ENCODE measurements at places on chromosomes 1 and 21.

DNA sequence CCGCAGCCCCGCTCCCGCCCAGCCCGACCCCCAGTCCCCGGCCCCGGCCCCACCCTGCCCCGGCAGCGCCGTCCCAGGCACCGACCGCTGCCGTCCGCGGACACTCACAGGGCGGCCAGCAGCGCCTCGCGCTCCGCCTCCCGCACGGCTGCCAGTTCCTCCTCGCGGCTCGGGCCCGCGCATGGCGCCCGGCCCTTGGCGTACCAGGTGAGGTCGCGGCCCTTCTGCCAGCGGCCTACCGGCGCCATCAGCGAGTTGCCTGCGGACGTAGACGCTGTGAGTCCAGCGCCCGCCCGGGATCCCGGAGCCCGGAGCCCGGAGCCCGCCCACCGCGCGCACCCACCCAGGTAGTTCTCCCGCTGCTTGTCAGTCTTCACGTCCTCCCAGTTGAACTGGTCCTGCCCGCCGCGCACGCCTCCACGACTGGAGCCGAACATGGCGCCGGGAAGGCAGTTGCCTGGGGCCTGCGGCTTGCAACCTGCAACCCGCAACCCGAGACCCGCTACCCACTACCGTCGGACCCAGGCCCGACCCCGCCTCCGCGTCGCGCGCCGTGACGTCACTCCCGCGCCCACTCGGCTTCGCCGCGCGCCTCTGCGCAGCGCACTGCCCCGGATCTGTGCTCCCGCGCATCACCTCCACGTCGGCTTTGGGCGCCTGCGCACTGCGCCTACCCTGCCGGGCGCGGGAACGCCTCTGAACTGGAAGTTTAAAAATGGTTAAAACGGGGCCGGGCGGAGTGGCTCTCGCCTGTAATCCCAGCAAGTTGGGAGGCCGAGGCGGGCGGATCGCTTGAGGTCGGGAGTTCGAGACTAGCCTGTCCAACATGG, at the start of gene C1orf35:
Gene C1orf35, minus strand, starts transcription at position 535 of the 830 bp plus-strand sequence. Its CDS starts 98 bp downstream, at position 437.
- peak; percentile 90 for DNase-seq

GRCh38 chr1:77095236-77095635, 124.0 kb downstream of the PIGK start:
- no peak for DNase-seq

DNA sequence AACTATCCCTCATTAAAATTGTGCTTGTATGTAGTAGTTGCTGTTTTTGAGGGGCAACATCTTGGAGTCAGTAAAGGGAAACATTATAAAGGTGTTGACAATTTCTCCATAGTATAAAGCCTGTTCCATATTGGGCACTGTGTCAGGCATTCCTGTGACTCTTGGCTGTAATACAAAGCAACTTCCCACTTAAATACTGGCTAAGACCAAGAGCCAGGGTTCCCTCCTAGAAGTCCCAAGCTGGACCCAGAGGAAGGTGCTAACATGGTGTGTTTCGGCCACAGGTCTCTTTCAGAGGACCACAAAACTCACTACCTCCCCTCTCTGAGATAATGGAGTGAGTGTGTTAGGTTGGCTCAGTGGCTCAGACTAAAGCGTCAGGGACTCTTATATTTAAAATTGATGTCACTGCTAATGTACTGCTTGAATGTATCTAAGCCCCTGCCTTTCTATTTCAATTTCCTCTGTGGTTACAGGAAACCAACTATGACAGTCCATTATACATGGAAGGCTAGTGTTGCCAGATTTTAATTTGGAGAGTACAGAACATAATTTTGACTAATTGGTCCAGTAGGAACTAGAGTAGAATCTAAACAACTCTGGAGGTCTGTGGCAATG, 74.7 kb upstream of the RGL1 start:
- DNase-seq, result no peak

DNA sequence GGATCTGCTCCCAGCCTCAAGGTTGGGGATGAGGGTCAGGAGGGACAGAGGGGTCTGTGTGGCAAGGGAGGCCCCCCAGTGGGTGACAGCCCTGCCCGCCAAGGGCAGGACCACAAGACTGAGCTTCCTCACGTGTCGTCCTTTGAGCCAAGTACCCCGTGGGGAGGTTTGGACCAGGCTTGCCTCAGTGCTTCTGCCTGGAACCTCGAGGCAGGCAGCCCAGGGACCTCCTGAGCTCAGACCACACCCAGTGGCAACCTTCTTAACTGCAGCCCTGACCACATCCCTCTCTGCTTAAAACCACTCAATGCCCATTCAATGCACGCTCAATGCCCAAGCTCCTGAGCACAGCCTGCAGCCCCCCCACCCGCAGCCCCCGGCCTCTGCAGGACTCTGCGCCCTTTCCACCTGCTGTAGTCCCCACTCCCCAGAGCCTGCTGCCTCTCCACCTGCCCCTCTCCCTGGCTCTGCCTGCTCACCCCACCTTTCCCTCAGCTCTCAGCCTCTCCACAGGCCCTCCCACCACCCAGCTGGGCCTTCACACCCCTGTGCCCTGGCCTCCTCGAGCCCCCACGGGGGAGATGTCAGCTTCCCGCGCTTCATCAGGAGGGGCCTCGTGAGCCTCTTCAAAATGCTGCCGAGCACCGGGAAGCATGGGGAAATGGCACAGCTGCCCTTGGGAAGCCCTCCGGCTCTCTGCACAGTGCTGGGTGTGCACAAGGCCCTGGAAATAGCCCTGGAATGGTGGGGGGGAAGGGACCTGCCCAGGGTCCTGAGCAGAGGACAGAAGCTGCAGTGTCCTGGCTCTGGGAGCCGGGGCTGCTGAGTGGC, 129.3 kb upstream of the VAMP3 start:
- DNase-seq, result no peak

DNA sequence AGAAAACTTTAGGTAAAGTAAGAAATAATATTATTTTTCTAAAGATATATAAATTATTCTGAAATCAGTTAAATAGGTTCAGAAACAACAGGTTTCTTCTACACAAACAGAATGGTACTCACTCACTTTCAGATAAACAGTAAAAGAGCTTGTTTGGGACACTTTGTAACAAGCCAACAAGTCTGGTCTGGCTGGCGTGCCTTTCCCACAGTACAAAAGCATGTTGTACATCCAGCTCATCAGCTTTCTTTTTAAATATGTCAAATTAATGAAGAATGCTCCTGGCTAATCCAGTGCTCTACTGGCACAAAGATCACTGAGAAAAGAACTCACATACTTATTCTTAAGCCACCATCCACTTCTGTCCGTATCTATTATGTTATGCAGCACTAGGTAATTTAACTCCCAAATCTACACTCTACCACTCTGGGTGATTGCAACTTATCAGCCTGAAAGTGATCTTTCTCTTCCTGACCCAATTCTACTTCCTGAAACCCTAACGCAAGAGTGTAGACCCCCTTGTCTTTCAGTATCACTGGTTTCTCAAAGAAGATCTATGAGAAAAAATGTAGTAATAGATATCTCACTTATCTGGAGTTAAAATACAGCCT, 32.6 kb downstream of the TRIT1 start:
- DNase-seq, result no peak

DNA sequence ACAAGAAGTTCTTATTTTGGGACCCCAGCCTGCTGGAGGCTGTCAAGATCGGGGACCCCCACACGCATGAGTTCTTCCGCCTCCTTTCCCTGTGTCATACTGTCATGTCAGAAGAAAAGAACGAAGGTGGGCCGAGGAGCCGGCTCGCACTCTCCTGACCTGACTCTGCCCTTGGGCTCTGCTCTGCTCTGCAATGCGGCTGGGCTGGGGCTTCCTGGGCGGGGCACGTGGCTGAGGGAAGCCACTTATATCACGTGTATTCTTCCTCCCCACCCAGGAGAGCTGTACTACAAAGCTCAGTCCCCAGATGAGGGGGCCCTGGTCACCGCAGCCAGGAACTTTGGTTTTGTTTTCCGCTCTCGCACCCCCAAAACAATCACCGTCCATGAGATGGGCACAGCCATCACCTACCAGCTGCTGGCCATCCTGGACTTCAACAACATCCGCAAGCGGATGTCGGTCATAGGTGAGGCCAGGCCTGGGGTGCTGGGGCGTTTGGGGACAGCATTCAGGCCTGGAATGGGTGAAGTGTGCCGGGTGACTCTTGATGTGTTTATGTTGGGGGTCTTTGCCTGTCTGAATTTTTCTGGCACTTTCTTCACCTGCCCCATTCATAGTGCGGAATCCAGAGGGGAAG, 17.6 kb downstream of the ATP8B2 start:
- peak; percentile 65 for DNase-seq

GRCh38 chr1:114114185-114115094, 39.2 kb downstream of the SYT6 start:
- no peak for DNase-seq

- no peak for DNase-seq
Measured at GRCh38 chr1:26404641-26405040, 6.0 kb upstream of the LIN28A start.

- no peak for DNase-seq
Measured at GRCh38 chr21:45947716-45948255, 33.8 kb upstream of the COL6A1 start.

- DNase-seq, result no peak
Measured at GRCh38 chr1:215007880-215008279, 74.7 kb upstream of the KCNK2 start.

GRCh38 chr1:221159608-221160007, 280.4 kb downstream of the HLX start:
- DNase-seq, result no peak

DNA sequence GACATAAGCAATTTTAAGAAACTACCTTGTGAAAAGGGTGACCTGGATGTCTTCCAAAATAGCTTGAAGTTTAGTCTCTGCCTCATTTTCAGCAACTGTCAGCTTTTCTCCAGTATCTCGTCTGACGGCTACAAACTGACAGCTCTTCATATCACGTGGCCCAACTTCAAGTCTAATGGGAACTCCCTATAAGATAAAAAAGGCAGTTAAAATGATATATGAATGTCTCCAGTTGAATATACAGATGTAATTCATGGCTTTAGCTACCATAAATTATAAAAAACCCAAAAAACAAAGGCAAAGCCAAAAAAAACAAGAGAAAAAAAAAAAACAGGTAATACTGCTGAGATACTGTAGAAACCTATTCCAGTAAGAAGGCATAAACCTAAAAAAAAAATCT, 44.9 kb upstream of the SLC30A10 start:
- no peak for DNase-seq

- DNase-seq, result no peak
Measured at GRCh38 chr1:115153966-115154557, 64.8 kb upstream of the TSPAN2 start.

- DNase-seq, result no peak
Measured at GRCh38 chr1:153805886-153806719, 30.9 kb downstream of the SLC27A3 start.

DNA sequence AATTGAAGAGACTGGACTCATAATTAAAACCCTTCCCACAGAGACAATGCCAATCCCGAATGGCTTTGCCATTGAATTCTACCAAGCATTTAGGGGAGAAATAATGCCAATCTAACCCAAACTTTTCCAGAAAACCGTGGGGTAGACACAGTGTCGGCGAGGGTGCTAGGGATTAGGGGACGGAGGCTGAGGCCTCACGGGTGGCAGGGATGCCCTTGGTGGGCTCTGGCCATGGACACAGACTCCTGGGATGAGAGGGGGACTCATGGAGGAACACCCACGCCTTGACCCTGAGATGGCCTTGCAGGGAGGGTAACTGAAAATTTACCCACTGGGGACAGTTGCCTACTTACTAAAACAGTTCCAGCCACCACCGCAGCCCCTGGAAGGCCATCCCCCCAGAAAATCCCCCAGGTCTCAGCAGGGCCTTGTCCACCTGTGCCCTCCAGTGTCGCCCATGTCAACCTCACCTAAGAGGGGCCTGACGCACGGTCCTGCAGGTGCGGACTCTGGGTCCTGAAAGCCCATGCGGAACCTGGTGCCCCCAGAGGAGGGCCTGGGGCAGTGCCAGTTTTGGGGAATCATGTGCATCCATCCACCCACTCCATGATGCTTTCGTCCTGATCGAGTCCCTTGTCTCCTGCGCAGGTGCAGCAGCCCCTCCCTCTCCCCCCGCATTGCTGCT, 1.9 kb downstream of the KRTAP10-5 start:
- no peak for DNase-seq

DNA sequence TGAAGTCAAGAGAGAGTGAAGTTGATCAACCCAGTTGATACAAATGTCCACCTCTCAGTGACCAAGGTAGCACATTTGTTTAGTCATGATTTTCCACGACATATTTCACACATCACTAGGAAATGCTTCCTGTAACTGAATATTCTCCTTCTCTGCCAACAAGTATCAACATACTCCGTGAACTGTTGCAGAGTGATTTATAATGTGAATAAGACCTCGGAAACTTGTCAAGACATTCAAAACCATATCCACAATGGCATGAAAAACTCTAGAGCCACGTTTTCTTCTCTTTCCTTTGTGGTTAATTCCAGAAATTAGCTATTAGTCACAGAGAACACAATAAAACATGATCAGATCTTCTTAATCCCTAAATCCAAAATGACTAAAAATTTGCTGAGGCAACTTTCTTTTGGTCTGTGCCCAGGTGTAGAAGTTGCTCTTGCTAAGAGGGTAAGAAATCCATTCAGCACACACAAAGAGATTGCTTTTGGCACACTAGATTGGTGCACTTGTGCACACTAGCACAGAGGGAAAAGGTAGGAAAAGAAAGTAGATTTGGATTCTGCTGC, 244.3 kb upstream of the NRIP1 start:
- no peak for DNase-seq

DNA sequence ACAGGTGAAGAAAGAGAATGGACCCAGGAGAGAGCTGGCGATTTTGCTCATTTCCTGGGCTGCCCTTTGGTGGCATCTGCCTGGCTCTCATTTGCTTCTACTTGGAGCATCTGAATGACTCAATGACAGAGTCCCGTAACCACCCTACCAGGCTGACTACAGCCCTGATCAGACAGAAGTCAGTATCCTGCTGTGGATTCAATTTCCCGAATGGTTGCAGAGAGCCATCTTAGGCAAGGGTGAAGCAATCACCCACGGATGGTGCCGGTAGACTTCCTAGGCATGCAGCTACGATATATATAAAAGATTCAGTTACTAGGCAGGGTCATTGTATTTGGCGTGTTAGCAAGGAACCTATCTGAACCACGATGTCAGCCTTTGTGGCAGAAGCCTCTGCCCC, 10.2 kb downstream of the AJAP1 start:
- no peak for DNase-seq

DNA sequence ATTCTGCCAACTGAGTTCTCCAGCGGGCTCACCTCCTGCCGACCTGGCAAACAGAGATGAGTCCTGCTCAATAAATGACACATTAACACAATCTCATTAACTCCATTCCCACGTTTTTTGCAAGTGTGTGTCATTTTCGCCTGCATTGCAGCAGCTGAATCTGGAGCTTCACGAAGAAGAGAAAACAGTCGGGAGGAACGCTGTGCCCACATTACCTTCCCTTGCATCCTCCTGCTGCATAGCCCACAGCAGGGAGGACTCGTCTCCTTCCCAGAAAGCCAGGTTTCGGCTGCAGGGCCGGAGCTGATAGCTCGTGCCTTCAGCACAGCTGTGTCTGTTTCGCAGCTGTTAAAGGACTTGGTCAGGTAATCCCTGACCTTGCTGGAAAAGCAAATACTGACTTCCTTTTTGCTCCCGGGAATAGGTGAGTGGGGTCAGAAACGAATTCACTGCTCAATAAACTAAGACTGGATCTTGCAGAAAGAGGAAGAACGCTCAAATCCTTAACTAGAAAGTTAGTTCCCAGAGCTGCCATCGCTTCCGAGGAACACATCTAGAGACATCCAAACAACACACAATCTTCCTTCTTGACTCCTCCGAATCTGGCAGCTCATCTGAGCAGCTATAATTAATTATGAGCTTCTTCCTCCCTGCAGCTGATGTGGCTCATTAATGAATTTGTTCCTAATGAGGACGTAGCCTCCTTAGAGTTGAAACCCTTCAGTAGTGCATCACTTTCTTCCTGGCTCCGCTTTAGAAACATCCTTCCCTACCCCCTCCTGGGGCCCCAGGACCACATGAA, 33.0 kb downstream of the KANK4 start:
- DNase-seq, result no peak

- DNase-seq, result no peak
Measured at GRCh38 chr21:34838956-34839820, 170.4 kb downstream of the CLIC6 start.

Measured in activated CD4-positive, CD25-positive, alpha-beta regulatory T cell (primary cell).